ENCODE measurements at places on chromosomes 16 and 17. TPM values are rescaled to one million over a fixed set of nuclear protein-coding genes. Genes with fewer than 3 reads are reported as not detected.

RAD51C gene
- total RNA-seq = 32.7 TPM

- DNase-seq = no peak
- H3K4me1 ChIP-seq = peaks cover 26% of the 10 kb centered on the region
- peaks cover 86% of the 10 kb centered on the region for H3K27me3 ChIP-seq
- H3K36me3 ChIP-seq = peaks cover 2% of the 10 kb centered on the region
Observed at GRCh38 chr16:3193221-3194212, 5.5 kb downstream of the OR1F1 start.

GRCh38 chr17:73592079-73592415, 52.2 kb downstream of the SDK2 start:
- no peak overlapping the region for H3K27ac ChIP-seq
- H3K27me3 ChIP-seq = no peaks in the 10 kb centered on the region
- DNase-seq = no peak
- no peak overlapping the region for H3K4me3 ChIP-seq
- peaks cover 44% of the 10 kb centered on the region for H3K4me1 ChIP-seq

GRCh38 chr17:51487947-51488346, 227.6 kb downstream of the UTP18 start:
- no peak for DNase-seq
- no peak overlapping the region for H3K4me3 ChIP-seq
- no peaks in the 10 kb centered on the region for H3K36me3 ChIP-seq
- H3K27me3 ChIP-seq = no peaks in the 10 kb centered on the region
- H3K4me1 ChIP-seq = no peaks in the 10 kb centered on the region

Data from spinal cord (tissue), 10 donors.